ENCODE measurements at places on chromosomes 7 and 10.

- no peak for DNase-seq
Observed at GRCh38 chr7:13322126-13322525, 634.7 kb downstream of the ARL4A start.

DNA sequence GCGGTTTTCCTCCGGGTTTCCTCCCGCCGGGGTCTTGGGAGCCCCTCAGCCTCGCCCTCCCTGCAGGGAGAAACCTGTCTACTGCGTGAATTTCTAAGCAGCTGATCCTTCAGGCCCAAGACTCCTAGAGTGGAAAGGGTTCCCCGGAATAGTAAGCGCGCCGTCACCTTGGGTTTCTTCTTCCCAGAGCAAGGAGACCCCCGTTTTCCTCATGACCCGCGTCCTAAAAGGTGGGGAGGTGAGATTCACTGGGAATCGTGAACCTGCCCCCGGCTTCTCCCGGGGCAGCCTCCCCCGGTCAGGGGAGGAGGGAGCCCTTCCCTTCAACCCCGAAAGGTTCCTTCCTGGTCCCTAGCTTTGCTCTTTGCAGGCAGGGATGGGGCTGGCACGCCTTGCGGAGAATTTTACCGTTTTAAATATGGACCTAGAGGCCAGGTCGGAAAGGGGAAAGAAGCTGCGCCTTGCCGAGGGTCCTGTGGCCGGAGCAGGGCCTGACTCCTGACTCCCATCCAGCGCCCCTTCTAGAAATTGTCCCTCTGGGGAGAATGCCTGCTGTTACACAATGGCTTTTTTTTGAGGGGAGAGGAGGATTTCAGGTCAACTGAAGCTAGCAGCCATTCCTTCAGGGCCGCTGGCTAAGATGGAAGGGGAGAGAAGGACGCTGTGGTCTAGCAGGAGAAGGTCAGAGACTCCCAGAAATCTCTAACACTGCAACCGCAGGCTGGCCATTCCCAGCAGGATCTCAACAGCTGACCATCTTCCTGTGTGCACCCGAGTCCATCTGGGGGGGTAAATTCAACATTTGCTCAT is 11.6 kb upstream of the MNX1 start:
- DNase-seq = no peak

DNA sequence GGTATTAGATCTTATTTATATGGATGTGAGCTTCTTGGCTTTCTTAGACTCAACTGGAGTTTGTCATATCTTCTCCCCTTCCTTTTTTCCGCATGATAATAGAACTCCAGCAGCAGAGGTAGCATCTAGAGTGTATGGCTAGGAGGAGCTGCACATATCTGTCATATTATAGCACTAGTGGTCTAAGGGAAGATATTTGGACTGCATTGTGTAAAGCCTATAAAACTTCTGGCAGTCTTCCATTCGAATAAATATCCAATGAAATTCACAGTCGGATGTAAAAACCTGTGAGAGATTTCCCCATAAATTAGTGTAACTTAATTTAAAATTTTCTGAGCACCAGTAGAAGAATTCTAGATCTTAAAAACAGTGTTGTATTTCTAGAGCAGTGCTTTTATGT is 123.9 kb downstream of the PRKG1 start:
- no peak for DNase-seq

DNA sequence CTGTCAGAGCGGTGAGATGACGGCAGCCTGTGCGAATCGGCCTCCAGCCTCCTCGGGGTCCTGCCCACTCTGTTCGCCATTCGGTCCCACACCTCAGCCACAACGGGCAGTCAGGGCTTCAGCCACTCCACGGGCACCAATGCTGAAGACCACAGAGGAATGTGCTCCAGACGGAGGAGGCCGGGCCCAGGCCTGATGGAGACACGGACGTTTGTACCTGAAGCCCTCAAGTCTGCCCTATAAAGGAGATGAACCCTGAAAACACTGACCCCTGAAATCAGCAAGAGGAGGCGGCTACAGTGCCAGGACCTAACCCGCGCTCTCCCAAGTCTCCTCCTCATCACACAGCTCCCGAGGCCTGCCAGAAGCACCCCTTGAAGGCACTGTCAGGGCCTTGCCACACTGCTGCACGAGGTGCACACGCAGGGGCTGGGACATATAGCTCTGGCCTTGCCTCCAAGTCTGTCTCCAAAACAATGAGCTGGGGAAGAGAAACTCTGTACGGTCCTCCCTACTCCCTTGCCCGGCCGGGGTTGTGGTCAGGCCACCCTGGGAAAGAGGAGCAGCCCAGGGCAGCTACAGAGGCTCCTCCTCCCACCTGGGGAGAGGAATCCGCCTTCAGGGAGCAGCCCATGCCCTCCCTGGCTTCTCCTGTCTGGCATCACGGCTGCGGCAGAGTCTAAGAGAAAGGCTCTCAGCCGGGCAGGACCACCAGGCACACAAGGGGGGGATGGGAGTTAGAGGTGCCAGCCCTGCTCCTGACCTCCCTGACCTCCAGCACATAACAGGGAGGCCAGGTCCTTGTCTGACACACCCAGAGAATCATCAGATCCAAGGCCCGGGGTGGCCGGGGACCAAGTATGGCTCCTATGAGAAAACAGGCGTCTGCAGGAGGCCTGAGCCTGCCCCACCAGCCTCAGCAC is 310.1 kb downstream of the PTPRN2 start:
- DNase-seq = no peak

DNA sequence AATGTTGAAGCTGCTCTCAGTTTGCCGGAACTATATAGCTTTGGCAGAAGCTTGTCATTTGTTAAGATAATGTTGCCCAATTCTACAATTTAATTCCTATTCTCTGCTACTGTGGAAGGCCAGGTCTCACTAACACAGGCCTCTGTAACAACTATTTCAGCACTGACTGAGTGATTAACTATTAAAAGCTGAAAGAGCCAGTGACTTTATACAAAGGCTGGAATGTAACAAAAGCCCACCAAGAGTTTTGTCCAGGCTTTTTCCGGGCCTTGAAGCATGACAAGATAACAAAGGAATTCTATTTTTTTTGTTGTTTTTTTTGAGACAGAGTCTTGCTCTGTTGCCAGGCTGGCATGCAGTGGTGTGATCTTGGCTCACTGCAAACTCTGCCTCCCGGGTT is 795.6 kb downstream of the PHTF2 start:
- no peak for DNase-seq

- DNase-seq = no peak
Observed at GRCh38 chr7:103843689-103844480, 145.6 kb downstream of the RELN start.

GRCh38 chr7:151814400-151815009 is 62.4 kb downstream of the PRKAG2 start:
- no peak for DNase-seq

DNA sequence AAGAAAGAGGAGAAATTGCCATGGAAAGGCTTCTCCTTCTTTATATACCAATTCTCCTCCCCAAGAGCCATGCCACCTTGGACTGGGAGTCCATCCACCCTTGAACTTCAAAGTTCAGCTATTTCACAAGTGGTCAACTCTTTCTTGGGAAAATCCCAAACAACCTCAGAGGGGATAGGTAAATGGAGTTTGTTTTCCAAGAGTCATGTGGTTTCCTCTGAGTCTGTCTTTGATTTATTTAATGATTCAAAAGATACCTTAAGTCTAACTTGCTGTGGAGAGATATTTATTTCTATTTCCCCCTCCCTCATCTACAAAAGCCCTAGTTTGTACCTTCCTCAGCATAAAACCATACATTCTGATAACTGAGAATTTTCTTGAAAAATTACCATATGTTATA is 758.6 kb upstream of the IGFBP3 start:
- DNase-seq = no peak

Data from activated CD4-positive, alpha-beta T cell treated with anti-CD3 and anti-CD28 coated beads, Interleukin-2, Interleukin-4, amounts not matched to agents 100 ng/mL and 50 ng/mL, durations not matched to agents 16 hours and 8 hours (primary cell).